Stimulated activated CD8-positive, alpha-beta memory T cell treated with anti-CD3 and anti-CD28 coated beads, Interleukin-2, amount 100 ng/mL, for 48 hours (primary cell): ENCODE measurements at places on chromosomes 2 and 18.

- no peak for DNase-seq
These were observed 75.3 kb downstream of the GORASP2 start for GRCh38 chr2:171004363-171004762.

DNA sequence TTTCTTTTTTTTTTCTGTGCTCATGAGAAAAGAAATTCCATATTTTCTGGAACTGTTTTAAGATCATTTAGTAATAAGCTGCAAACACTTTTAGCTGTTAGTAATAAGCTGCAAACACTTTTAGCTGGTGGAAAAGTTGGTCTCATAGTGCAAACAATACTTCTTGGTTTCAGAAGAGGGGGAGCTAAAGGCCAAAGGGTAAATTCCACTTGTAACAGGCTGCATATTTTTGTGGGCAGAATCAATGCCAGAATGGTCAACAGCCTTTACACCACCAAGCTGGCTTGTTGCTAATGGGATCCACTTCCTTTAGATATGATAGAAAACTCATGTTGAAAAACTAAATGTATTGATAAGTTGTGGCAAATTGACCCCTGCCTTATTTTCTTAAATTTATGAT, 356.8 kb downstream of the NR4A2 start:
- DNase-seq: no peak

- no peak for DNase-seq
These were observed 117.6 kb upstream of the APCDD1 start for GRCh38 chr18:10336749-10337350.

DNA sequence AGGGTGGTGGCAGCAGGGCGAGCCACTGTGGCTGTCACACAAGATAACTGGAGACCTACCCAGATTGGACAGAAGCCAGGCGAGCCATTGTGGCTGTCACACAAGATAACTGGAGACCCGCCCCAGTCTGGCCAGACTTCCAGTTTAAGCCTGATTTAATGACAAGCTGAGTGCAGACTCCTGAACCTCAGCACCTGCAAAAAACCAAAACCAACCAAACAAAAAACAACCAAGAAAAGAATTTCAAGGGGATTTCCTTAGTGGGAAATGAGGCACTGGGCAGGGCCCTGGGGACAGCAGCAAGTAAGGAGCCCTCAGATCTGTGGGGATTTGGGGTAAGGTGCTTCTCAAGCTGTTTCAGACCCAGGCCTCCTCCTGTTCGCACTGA, 95.2 kb upstream of the BOD1L2 start:
- DNase-seq: no peak

DNA sequence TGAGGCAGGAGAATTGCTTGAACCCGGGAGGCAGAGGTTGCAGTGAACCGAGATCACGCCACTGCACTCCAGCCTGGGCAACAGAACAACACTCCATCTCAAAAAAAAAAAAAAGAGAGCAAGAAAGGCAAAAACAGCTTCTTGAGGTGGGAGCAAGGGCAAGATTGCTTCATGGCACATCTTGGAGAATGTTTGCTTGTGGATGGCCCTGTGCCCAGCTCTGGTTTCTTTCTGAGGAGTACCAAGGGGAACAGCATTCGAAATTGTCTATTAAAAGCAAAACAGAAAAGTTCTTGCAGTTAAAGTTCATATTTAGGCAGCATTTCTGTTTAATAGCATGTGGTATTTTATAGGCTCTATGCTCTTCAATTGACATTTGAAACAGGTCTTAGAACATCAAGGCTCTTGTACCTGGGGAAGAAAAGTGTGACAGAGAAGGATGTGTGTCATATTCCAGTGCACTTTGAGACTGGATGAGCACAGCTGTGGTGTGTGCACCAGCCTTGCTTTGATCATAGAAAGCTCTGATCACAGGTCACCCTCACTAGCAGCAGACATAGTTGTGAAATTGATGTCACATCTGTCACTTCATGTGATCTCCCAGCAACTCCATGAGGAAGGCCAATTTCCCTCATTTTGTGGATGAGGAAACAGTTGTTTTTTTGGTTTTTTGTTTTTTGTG, 154.3 kb downstream of the UXS1 start:
- DNase-seq: no peak

DNA sequence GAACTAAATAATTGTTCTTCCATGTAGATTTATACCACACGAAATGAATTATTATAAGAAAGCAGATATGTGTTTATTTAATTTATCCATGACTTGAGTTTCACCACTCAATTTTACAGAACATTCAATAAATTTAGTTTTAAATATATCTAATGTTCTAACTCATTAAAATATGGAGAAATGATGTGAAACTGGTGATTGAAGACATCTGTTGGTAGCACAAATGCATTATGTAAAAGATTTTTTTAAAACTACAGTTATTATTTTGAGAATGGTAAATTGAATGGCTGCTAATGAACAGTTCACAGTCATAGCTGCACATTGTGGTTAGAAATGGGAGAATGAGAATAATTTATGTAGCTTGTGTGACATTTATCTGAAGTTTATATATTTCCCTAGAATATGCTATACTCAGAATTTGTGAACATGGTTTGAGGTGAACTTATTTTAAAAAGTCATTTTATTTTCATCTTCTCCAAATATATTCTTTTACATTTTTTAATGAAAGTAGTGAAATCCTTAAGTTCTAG, 203.5 kb downstream of the DPP4 start:
- no peak for DNase-seq

DNA sequence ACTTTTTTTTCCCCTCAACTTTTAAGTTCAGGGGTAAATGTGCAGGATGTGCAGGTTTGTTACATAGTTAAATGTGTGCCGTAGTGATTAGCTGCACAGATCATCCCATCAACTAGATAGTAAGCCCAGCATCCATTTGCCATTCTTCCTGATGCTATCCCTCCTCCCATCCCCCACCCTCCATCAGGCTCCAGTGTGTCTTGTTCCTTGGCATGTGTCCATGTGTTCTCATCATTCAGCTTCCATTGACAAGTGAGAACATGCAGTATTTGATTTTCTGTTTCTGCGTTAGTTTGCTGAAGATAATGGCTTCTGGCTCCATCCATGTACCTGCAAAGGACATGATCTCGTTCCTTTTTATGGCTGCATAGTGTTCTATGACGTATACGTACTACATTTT, 47.2 kb upstream of the STON1 start:
- DNase-seq: no peak

DNA sequence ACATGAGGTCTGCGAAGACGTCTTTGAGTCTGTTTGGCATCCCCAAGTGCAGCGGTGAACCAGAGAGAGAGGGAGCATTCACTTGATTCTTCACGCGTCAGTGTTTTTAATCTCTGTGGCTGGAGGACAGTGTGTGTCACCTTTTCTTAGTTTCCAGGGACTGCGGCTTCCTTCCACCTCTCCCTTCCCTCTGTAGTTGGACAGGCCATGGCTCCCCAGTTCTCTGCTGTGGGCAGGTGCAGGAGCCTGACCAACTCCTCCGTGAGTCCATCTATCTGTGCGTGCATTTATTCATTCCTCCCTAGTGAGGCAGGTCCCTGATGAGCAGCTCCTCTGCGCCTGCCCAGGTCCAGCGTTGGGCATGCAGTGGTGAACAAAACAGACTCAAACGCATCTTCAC, 42.9 kb downstream of the AGAP1 start:
- DNase-seq: no peak

GRCh38 chr18:59718108-59718463, 20.9 kb upstream of the CCBE1 start:
- no peak for DNase-seq

DNA sequence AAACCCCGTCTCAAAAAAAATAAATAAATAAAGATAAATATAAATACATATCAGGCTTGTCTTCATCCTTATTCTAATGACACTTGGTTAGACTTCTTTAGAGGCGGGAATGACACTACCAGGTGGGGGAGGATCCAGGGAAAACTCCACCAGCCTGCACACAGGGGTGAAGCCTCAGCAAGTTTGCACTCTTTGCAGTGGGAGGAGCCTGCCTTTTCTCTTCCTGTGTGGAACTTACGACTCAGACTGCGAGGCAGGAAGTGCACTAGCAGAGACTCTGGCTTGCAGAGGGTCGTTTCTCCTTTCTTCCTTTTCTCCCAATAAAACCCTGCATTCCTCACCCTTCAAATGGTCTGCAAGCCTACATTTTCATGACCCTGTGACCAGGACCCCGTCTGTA, 153.6 kb upstream of the CBLN2 start:
- no peak for DNase-seq

DNA sequence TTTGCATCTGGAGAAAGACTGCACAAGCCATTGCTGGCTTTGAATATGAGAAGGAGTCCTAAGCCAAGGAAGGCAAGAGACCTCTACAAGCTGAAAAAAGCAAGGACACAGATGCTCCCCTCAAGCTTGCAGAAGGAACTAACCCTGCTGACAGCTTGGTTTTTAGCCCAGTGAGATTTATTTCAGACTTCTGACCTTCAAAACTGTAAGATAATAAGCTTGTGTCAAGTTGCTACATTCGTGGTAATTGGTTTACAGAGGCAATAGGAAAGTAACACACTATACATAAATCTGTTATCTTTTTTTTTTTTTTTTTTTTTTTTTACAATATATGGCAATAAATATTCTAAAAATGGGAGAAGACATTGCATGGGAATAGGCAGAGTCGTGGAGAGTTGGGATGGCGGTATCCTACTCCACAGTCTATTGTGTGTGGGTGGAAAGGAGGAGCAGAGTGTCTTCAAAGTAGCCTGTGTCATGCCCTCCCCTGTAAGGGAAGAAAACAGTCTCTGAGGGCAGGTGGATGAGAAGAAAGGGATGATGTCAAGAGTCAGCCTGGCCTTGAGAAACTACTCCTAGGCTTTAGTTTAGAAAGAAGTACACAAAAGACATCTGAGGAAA, 196.9 kb downstream of the THSD7B start:
- no peak for DNase-seq

GRCh38 chr2:177281400-177282180, 17.1 kb upstream of the NFE2L2 start:
- DNase-seq: no peak

- DNase-seq: no peak
These were observed 83.3 kb downstream of the ZCCHC2 start for GRCh38 chr18:62606106-62606505.

GRCh38 chr18:50013363-50014138, 181.4 kb downstream of the MYO5B start:
- DNase-seq: no peak

- no peak for DNase-seq
These were observed 26.0 kb downstream of the ATOH8 start for GRCh38 chr2:85779641-85780315.

DNA sequence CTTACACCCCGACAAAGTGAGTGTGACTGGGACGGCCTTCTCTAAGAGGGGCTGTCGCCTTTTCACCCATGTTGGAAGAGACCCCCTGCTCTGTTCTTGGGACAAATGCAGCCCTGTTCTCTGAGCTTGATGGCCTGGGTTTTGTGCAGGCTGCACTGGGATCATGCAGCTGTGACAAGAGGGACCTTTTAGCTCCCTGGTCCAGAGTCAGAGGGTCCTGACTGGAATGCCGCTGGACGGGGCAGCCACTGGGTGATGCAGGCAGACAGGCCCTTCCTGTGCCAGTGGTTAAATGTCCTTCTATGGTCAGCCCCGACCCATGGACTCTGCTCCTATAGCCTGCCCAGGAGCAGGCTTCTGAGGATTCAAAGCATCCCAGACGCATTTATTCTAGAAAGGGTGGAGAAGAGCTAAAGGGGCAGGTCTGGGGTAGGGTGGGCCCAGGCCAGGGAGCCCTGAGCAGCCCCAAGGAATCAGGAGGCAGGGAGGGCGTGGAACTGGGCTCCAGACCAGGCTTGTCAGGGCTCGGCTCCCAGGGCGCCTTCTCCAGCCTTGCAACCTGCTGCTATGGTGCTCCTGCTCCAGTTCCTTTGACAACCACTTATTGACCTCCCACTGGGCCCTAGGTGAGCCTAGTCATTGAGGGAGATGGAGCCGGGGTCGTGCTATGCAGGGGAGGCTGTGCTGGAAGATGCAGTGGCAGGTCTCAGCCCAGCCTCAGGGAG, 277.9 kb upstream of the HS6ST1 start:
- DNase-seq: no peak

DNA sequence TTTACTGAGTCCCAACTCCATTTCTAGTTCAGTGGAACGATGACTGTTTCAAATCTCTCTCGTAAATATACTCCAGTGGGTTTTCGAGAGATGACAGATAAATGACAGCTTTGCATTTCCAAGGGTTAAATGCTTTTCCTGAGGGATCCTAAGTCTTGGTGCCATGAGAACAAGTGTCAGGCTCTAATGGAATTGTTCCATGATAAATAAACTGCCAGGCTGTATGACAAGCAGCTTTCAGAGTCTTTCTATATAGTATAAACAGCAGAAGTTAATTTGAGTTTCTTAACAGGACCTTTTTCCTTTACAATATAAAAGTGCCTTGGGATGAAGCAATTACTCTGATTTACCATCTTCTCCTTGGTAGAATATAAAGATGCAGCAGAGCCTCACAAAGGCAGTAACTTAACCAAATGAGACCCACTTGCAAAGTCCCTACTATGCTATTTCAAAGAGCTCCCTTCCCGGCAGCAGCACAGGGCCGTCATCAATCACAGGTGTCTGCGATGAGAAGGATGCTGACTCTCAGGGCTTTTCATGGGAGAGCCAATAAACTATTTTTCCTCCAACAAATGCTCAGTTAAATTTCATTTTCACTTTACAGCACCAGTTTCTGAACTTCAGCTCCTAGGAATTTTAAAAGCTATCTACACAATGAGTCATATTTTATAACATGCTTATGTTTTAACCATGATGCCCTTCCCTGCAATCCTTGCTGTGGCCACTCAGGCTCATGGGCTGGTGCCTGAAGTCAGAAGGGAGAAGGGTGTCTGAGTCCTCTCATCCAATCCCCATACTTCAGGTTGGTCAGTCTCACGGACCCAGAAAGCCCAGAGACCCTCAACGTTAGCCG, 123.8 kb downstream of the AFF3 start:
- no peak for DNase-seq

GRCh38 chr2:136323195-136323594, 205.2 kb upstream of the CXCR4 start:
- no peak for DNase-seq

- DNase-seq: no peak
These were observed 158.0 kb upstream of the RBMS1 start for GRCh38 chr2:160651416-160652200.

DNA sequence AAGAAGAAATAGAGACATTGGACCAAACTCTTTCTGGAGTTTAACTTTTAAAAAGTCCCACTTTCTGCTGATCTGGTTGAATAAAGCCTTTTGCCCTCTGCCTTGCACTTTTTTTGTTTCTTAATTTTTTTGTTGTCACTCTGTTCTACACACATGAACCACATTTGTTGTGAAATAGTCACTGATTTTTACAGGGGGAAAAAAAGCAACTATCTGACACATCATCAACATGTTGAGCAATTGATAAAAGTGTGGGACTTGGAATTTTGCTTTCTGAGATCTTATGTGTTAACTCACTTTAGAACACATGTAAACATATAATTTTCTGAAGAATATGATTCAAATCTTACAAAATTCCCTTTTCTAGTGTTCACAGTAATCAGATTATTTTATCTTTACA, 414.8 kb upstream of the FIGN start:
- no peak for DNase-seq

DNA sequence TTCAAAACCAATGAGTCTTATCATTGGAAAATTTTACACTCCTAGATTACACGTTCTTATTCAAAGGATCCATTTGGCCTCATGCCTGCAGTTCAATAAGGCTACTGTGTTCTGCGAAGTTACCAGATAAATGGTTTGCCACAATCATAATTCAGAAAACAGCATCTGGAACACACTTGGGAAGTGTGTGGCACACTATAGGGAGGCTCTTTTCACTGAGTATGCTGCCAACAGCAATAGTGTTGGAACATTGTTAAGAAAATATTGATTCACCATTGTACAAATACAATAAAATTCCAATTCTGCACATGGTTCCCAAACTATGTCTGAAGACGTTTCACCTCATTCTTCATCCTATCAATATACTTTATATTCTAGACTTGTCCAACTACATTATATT, 141.4 kb upstream of the DOK6 start:
- DNase-seq: no peak
